Occipital lobe (tissue), 3 donors: ENCODE measurements at places on chromosomes 1 and 21.

GRCh38 chr1:6016191-6016865 lies 24.1 kb upstream of the NPHP4 start:
- no peak for DNase-seq

DNA sequence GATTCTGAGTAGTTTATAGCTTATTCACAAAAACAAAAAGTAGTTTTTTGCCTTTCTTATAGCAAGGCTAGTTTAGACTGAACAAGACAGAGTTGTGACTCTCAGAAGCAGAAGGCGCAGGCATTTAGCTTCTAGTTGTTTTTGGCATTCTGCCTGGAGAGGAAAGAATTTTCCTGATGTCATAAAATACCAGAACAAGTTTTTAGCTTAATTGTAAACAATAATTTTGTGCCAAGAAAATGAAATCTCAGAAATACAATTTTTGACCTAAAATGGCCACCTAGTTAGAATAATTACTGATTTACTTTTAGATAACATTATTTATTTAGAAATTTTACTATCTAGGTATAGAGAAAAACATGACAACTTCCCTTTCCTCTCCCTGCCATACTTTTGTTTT lies 1.0 kb downstream of the DNAJB4 start:
- DNase-seq: no peak

- no peak for DNase-seq
These were observed 151.2 kb downstream of the PIGK start for GRCh38 chr1:77068013-77068412.

- DNase-seq: no peak
These were observed 12.9 kb upstream of the HMGCS2 start for GRCh38 chr1:119781434-119782210.
